Amniotic epithelial cell (primary cell): ENCODE measurements at places on chromosomes 3 and 15.

DNA sequence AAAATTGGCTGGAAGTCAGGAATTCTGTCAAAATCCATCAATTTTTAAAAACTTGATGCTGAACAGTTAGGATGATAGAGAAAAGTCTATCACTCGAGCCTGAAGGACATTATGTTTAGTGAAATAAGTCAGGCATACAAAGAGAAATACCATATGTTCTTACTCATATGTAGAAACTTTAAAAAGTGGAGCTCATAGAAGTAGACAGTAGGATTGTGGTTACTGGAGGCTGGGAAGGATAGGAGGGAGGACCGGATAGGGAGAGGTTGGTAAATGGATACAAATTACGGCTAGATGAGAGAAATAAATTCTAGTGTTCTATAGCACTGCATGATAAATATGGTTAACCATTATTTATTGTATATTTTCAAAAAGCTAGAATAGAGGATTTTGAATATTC, 389.5 kb upstream of the RASGRP1 start:
- DNase-seq = no peak

GRCh38 chr3:65313666-65314065, 625.9 kb upstream of the ADAMTS9 start:
- no peak for DNase-seq

DNA sequence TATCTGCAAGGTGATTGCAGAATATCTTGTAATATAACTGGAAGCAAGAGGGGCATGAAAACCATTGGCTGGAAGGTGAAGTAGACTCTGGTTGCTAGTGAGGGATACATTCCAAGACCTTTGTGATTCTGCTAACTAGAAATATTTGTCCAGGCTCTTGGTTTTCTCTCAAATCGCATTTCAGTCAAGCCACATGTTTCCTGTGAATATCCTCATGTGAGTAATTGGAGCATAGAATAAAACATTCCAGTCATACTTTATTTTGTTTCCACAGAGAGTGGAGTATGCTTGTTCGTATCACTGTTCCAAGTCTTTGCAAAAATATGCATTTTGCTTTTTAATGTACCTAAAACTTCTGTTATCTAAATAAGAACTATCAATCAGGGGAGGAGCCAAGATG, 850.0 kb downstream of the EPHA3 start:
- DNase-seq = peak; percentile 27

DNA sequence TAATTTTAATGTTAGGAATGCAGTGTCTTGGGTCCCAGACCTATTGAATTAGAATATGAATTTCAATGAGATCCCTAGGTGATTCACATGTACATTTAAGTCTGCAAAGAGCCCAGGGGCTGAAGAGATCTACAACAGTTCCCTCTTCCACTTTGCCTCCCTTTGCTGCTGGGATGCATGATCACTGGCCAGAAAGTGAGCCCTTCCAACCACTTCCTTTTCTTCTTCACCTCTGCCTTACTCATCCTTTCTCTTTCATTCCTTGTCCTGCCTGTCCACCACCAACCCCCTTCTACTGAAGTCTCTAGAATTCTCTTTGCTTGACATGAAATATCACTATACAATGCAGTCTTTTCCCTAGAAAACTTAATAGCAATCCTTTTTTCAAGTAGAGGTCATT, 222.4 kb upstream of the LRIG1 start:
- no peak for DNase-seq

GRCh38 chr15:71630475-71630809, 179.9 kb upstream of the NR2E3 start:
- DNase-seq = no peak

DNA sequence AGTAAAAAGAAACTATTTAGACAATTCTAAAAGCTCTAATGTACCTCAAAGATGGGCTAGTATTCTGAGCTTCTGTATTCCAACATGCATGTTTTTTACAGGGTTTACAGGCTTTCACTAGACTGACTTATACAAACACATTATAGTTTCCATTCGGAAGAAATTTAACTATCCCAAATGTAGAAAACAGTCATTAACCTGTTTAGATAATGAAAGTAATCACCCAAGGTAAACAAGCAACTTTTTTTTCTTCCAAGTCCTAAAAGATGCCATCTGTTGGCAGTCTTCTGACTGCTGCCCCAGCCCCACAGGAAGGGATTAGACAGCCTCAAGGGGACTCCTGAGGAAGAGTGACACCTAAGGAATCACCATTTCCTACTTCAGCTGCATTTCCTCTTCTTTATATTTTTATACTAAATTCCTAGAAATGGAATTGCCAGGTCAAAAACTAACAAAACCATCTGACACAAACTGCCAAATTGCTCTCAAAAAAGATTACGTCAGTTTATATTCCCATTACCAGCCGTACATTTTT, 25.5 kb downstream of the SIN3A start:
- no peak for DNase-seq

DNA sequence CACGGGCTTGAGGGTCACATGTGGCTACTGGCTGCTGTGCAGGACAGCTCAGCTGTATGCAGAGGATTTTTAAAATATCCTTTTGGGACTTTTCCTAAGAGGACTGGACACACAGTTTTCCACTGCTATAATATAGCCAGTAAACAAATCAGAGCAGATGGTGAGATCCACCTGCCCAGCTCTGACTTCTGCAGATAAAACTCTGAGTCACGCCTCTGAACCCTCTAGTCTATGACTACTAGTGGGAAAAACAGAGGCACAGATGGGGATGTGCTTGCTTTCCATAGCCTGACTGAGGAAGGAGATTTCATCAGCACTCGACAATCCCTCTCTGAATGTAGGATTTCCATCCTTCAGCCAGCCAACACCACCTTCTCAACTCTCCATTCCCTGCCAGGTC, 45.1 kb downstream of the COLQ start:
- DNase-seq = peak; percentile 67

DNA sequence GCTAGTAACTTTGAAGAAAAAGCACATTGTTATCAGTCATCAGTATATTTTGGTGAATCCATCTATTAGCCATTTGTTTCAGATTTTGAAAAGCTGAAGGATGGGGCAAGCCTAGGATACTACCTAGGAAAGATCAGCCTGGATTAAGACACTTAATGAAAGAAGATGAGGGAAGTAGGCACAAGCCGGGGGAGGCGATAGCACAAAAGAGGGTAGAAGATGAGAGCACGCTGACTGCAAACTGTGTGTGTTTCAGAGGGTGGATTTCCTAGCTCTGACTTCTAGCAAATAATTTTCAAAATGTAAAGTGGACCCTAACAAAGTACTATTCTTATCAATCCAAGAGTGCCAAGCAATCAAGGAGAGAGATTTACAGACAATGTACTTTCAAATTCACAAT, 22.2 kb upstream of the SOX2 start:
- no peak for DNase-seq

GRCh38 chr15:98612490-98613110, 35.7 kb upstream of the IGF1R start:
- DNase-seq = no peak

DNA sequence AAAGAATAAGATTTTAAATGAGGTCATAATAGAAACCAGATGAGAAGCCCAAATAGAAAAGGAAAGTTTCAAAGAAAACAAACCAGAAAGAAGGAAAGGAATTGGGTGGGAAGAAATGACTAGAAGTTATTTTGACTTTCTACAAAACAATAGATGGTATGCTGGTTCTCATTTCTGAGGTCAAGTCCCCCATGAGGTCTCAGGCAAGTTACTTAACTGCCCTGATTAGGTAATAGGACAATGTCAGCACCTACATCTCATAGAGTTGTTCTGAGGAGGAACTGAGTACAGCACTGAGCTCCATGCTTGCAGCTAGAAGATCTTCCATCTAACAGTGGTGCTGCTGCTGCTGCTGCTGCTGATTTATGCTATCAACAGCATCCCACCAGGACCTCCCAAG, 185.9 kb downstream of the ERC2 start:
- DNase-seq = no peak

DNA sequence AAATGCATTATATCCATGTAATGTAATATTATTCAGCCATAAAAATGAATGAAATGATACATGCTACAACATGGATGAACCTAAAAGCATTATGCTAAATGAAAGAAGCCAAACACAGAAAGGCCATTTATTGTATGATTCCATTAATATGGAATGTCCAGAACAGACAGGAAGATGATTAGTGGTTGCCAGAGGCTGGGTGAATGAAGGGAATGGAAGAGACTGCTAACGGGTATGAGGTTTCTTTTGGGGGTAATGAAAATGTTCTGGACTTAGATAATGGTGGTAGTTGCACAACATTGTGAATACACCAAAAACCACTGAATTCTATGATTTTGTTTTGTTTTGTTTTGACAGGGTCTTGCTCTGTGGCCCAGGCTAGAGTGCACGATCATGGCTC, 61.6 kb upstream of the MAP4 start:
- peak; percentile 92 for DNase-seq

DNA sequence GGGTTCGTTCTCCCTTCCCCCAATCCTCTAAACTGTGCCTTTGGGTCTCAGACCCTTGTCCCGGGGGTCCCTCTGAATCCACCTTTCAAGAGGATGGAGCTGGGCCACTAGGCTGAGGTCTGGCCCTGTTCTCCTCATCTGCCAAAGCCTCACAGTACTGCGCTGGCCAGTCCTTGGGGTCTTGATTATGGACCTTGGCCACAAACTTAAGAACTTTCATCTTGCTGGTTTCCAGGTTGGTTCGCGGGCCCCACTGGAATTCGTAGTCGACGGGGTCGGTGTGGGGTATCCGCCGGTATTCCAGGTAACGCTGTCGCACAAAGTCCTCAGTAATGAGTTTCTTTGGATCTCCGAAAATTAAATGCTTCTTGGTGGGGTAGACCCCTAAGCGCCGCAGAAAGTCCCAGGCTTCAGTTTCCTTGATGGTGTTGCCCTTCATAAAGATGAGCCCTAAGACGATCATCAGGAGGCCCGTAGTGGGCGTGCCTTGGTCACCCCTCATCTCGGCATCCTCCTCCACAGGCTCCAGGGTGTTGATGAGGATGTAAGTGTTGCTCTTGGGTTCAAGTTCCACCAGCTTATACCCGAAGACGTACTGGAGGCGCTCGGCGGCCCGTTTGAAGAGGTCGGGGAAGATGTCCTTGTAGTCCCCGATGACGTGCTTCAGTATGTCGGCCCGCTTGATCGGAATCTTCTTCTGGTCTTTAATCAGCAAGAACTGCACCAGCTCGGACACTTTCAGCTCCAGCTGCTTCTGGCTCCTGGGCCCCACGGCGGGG, 727 bp downstream of the NSMCE3 start:
- peak; percentile 32 for DNase-seq

DNA sequence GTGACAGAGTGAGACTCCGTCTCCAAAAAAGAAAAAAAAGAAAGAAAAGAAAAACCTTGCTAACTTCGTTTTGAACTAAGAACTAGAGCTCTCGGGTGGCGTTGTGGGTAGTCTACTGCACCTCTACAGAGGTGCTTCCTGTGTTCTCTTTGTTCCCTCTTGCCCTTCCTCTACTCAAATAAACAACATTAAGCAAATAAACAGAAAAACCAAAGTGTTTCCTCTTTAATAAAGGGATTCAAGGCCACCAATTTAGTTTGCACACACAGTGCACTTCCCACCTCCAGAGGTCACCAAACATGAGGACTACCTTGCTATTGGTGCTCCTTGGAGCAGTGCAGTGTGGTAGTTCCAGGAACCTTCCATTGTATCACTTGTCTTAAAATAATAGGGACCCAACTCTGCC, 354.2 kb upstream of the TBL1XR1 start:
- DNase-seq = no peak

DNA sequence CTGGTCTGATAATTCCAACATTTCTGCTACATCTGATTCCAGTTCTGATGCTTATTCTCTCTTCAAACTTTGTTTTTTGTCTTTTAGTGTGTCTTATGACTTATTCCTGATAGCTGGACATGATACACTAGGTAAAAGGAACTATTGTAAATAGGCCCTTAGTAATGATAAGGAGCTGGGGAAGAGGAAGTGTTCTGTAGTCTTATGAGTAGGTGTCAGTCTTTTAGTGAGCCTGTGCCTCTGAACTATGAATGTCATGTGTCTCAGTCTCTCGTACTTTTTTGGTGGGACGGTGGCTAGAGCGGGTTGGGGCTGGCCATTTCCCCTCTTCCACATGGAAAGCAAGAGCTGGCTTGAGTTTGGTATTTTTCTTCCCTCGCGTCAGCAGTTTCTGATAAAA, 41.2 kb downstream of the PCCB start:
- DNase-seq = no peak

DNA sequence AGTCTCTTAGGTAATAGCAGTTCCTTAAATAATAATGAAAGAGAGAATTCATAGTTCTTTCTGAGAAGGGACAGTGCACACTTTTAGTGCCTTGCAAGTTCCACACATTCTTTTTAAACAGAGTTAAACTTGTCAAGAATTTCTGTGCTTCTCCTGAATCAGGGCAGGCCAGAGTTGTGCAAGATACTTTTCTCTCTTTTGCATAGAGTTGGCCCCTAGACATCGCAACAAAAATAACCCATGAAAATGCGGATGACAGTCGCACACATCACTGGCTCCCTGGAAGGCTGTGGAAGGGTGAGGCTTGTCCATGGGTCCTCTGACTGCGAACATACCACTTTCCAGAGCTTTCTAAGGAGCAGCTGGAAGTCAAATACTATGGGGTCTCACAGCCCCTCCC, 40.1 kb downstream of the FBLN2 start:
- peak; percentile 29 for DNase-seq

DNA sequence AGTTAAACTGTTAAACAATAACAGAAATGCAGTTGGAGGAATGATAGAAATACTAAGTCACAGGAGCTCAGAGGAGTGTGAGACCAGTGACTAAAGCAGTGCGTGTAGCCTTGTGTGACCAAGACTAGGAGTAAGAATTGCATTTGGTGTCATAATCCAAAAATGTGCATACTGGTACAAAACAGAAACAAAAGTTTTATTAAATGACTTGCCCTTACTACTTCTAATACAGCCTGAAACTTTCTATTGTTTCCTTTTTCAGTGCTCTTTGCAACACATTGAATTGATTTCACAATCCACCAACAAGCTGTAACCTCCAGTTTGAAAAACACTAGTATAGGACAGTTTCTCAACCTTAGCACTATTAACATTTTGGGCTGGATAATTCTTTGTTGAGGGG, 17.1 kb downstream of the SNX1 start:
- peak; percentile 41 for DNase-seq

DNA sequence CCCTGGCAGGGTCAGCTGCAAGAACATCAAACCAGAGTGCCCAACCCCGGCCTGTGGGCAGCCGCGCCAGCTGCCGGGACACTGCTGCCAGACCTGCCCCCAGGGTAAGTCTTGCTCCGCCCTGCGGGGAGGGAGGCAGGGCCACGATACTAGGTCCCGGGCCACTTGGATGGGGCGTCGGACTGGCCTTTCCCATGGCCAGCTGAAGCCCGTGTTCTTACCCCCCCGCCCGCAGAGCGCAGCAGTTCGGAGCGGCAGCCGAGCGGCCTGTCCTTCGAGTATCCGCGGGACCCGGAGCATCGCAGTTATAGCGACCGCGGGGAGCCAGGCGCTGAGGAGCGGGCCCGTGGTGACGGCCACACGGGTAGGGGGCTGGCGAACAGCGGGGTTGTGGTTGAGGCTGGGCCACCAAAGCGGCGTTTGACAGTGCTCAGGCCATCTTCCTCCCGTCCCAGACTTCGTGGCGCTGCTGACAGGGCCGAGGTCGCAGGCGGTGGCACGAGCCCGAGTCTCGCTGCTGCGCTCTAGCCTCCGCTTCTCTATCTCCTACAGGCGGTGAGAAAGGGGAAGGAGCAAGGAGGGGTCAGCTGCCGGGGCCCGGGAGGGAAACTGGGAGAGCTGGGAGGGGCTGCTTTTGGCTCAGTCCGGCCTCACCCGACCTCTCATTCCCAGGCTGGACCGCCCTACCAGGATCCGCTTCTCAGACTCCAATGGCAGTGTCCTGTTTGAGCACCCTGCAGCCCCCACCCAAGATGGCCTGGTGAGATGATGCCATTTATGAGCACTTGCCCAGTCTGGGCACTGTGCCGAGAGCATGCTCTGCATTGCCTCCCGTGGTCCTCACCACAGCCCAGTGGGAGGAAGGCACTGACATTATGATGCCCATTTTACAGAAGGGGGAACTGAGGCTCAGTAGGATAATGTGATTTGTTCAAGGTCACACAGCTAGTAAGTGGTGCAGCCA, 1.7 kb downstream of the CHRD start:
- no peak for DNase-seq
